ENCODE measurements at places on chromosomes 6 and 20. TPM values are rescaled to one million over a fixed set of nuclear protein-coding genes. Genes with fewer than 3 reads are reported as not detected.
A peak's percentile ranks its signal among the peaks of the same experiment; 100 is the strongest.

The SLC22A23 gene
- 2.8 TPM for total RNA-seq

DNA sequence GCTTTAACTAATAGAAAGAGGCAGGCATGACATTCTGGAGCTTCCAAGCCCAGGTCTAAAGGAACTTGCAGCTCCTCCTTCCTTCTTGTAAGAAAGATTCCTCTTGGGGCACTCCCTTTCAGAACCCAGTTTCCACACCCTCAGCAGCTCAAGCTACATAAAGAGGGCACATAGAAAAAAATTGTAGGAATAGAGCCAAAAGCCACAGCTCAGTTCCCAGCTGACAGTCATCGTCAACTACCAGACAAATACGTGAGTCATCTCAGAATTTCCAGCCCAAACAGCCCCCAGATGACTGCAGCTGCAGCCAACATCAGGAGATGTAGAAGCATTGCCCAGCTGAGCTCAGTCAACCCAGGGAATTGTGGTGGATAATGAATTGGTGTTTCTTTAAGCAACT, 349.8 kb upstream of the ARID1B start:
- peak; percentile 59 for DNase-seq

GRCh38 chr6:30570263-30570662, 979 bp upstream of the ABCF1 start:
- DNase-seq: no peak

DNA sequence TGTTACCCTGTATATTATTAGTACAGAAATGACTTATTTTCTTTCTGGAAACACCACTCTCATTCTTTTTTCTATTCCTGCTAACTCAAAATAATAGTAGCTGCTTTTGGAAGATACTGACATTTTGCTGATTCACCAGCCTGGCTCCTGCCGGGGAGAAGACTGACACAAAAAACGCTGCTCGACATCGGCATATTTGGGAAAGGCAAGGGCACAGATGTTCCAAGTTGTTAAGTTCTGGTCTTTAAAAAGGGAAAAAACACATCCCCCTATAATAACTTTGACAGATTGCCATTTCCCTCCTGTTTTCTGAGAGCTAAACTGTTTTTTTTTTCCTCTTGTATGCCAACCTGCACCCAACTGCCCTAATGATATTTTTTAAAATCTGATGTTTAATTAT, 55.4 kb downstream of the CTNNBL1 start:
- no peak for DNase-seq

- no peak for DNase-seq
These were observed 461.0 kb upstream of the JARID2 start for GRCh38 chr6:14784596-14785492.

DNA sequence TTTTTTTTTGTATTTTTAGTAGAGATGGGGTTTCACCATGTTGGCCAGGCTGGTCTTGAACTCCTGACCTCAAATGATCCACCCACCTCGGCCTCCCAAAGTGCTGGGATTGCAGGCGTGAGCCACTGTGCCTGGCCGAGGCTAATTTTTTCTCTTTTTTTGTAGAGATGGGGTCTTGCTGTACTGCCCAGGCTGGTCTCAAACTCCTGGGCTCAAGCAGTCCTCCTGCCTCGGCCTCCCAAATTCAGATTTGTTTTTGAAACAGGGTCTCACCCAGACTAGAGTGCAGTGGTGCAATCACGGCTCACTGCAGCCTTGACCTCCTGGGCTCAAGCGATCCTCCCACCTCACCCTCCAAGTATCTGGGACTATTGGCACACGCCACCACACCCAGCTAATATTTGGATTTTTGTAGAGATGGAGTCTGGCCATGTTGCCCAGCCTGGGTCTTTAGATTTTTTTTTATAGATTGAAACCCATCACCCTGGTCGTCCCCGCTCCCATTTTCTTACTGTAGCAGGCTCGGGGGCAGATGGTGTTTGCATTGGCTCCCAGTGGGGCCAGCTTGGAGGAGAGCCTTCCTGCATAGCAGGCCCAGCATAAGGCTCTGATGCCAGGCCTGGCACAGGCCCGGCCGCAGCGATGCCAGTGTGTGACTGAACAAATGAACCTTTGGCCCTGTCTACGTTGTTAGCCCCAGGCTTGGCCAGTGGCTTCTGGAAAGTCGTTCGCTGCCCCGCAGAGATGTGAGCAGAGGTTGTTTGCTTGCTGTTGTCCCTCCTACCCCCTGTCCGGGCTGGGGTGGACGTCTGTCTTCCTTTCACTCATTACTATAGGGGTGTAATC, 4.3 kb upstream of the MTG2 start:
- DNase-seq: no peak

GRCh38 chr6:4059115-4059777, 19.7 kb downstream of the FAM217A start:
- no peak for DNase-seq

All from right cardiac atrium (tissue), 5 donors.